ENCODE measurements at places on chromosomes 2 and 18. TPM values are rescaled to one million over a fixed set of nuclear protein-coding genes. Genes with fewer than 3 reads are reported as not detected.

The REG1B gene
- total RNA-seq: not detected

The REEP1 gene
- total RNA-seq: 0.32 TPM

The ACADL gene
- 2.5 TPM for total RNA-seq

The ST6GAL2 gene
- 2.8 TPM for total RNA-seq

The MLPH gene
- 242 TPM for total RNA-seq

The MAL gene
- total RNA-seq: 0.32 TPM

The LBX2 gene
- 4.6 TPM for total RNA-seq

The COPS8 gene
- 205 TPM for total RNA-seq

The EVX2 gene
- total RNA-seq: not detected

The DYNAP gene
- total RNA-seq: not detected

The ERBB4 gene
- 1.6 TPM for total RNA-seq

DNA sequence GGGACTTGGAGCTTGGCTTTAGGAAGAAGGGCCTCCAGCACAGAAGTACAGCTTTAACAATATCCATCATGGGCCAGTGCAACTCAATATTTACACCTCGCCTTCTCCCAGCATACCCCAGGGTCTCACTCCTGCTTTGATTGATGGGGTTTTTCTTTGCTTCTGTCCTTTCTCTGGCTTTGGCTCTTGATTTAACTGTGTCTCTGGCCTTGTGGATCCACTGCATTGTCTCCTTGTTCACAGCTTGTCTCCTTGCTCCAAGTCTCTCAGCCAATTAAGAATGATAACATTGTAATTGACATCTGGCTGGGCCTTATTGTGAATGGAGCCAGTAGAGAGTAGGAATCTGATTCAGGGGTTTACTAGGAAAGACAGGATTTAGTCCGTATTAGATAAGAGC, 1019.5 kb downstream of the TMEM182 start:
- DNase-seq: no peak

DNA sequence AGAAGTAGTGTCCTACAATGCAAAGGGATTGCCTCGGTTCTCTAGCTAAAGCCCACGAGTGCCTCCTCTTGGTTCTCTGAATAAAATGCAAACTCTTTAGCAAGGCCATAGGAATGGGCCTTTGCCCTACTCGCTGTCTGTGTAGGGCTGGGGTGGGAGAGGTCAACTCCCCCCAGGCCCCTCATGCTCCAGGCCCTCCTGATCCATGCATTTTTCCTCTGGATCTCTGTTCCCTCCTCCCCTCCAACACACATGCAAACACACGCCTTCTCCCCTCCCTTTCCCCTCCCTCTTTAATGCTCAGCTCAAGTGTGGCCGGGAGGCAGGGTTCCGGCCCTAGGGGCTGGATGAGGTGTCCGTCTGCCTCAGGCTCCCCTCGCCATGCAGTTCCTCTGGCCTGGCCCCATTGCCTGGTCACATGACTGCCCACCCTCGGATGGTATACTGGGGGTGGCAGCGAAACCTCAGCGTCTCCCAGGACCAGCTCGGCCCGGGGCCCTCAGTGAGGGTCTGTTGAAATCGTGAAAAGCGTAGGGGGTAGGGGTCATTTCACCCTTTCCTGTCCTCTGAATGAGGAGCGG, 14.9 kb upstream of the KLF11 start:
- no peak for DNase-seq

DNA sequence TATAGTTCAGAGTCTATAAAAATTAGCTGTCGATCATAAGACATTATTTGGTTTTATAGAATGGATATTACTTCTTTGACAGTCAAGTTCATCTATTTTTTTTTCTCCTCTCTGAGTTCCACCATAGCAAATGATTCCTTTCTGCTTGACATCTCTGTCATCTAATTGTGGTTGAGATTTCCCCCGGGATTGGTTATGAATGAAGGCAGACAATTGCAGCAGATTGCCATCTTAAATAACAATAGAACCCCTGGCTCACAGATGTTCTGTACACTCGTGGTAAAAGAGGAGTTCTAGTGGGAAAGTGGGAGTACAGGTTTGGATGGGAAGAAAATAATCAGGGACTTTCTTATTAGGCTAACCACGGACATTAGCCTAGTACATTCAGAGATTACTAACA, 292.1 kb upstream of the NRXN1 start:
- no peak for DNase-seq

- DNase-seq: no peak
These were observed 6.7 kb downstream of the DSEL start for GRCh38 chr18:67509741-67510391.

- no peak for DNase-seq
These were observed 66.5 kb downstream of the RIT2 start for GRCh38 chr18:43049021-43049420.

DNA sequence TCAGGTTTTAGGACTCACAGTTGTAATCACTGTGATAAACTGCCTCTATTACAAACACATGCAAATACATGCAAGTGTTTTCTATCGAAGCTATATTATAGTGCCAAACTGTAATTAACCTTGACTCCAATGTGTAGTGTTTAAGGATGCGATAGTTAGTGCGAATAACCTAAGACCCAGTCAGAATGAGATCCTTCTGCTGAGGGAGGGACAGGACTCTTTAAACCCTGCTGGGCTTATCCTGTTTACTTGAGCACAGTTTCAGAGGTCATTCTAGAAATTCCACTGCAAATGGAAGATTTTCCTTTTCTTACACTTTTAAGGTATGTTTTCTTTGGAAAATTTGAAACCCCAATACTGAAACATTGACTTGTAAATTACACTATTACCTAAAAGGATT, 68.2 kb downstream of the CALCRL start:
- DNase-seq: no peak

DNA sequence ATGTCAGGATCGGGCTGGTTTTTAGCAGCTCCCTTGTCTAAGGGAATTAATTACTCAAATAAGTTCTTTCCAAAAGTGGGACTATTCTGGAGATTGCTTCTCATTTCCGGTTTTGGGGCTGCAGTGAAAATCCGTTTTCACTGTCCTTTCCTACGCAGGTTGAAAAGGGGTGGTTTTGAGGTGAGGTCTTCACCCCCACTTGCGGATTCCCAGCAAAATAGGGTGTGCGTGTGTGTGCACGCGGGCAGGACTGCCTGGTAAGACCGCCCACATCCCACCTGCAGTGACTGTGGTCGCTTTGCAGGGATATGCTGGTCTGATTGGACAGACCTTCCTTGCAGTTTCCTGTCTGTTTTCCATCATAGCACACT, 472 bp upstream of the PLEKHM3 start:
- DNase-seq: no peak

GRCh38 chr18:30683836-30684235, 358.7 kb downstream of the DSC3 start:
- DNase-seq: no peak

DNA sequence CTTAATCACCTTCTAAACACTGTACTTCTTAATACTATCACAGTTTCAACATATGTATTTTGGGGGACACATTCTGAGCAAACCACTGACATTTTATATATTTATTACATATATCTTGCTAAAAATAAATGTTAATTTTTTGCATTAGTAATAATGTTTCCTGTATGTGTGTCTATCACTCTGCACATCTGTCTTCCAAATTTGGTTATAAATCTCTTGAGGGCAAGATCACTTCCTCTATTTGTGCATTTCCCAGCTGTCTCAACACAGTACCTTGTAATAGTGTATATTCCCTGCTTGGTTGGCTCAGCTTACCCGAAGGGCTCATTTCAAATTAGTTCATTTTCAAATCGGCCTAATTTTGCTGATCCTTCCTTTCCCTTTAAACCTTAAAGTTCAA, 617.1 kb upstream of the GYPC start:
- no peak for DNase-seq

DNA sequence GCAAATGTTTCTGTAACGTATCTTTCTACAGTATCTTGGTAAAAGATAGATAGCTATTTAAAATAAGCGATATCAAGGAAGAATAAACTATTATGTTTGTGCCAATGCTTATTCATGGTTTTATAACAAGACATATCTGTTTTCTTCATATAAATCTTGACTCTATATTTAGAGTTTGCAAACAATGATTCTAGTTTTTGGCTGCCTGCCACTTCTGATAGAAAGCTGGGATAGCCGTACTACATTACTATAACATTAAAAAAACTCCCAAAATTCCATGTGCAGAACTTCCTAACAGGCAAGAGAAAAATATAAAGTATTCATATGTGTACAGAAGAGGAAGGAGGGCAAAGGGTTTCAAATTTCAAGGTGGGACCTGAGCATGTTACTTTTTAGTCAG, 985.0 kb downstream of the BCL11A start:
- no peak for DNase-seq

DNA sequence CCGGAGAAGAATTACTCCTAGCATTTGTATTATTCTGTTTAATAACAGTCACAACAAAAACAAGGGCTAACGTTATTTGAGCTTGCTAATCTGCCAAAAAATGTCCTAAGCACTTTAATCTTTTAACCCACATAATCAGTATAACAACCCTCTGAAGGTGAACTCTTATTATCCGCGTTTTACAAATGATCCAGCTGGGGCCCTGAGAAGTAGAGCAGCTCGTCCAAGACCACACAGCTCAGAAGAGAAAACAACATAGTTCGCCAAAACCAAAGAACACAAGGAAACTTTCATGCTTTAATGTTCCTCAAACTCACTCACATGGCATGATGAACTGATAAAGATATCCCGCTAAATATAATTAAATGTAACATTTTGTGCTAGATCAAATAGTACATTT, 159.7 kb upstream of the ZNF236 start:
- DNase-seq: no peak

GRCh38 chr2:137910641-137911040, 53.6 kb upstream of the HNMT start:
- DNase-seq: no peak

DNA sequence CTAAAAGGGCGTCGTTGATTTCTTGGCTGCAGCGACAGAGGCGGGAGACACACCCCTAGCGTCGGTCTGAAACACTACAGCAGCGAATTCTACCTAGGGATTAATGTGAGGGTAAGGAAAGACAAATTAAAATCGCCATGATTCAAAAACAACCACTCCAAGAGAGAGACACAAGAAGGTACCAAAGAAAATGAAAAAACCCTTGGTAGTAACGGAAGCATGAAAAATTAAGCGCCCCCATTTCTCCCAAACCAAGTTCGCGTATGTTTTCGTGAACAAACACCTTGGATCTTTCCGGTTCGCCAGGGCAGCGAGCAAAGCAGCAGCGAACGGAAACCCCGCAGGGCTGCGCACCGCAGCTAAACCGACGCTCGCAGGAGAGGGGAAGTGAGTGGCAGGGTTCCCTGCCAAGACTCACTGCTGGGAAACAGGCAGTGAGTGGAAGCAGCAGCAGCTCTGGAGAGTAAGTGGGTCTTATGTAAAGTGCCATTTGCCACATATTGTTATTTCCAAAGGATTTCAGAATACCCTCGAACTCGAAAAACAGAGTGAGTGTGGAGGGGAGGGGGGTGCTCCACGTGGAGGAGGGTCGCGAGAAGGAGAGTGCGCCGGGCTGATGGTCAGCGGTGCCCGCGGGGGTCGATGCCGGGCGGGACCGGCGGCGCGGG, 1.0 kb downstream of the PPP3R1 start:
- peak; percentile 77 for DNase-seq

DNA sequence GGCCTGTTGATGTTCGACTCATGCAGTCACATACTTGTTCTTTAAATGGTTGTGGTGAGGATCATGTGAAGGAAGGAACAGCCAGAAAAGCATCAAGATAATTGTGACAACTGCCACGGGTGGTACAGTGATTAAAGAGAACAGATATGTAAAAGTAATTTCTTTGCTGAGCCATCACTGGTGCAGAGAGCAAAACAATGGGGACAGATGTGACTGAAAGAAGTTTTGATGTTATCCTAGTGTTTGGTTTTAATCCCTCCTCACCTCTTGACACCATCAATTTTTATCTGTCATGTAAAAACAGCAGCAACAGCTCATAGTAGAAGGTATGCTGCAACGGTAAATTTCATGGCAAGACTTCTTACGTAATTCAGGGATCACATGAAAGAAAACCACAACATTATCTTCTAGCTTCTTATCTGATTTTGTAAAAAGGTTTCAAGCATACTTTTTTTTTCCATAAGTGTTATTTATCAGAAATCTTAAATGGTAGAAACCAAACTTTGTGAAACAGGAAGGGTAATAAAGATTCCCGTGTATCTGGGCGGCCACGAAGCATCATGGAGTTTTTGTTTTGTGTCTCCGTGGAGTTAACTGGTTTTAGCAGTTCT, 65.2 kb downstream of the PLCL1 start:
- DNase-seq: no peak

DNA sequence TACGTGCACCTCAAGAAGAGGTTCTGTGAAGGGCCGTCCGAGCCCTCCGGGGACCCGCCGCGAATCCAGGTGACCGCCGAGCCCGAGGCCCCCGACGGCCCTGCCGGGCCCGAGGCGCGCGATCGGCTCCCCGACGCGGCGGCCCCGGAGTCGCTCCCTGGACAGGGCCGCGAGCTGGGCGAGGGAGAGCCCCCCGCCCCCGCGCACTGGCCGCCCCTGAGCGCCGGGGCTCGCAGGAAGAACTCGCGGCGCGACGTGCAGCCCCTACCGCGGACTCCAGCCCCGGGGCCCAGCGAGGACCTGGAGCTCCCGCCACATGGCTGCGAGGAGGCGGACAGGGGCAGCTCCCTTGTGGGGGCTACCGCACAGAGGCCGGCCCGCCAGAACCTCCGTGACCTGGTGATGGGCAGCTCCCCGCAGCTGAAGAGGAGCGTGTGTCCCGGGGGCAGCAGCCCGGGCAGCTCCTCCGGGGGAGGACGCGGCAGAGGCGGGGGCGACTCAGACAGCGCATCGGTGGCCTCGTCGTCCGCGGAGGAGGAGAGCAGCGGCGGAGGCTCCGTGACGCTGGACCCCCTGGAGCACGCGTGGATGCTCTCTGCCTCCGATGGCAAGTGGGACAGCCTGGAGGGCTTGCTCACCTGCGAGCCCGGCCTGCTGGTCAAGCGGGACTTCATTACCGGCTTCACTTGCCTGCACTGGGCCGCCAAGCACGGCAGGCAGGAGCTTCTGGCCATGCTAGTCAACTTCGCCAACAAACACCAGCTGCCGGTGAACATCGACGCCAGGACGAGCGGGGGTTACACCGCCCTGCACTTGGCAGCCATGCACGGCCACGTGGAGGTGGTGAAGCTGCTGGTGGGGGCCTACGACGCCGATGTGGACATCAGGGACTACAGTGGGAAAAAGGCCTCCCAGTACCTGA, 812 bp downstream of the SOWAHC start:
- peak; percentile 24 for DNase-seq

- DNase-seq: no peak
These were observed 33.0 kb downstream of the FTCDNL1 start for GRCh38 chr2:199818026-199818425.

GRCh38 chr2:164538240-164538866, 82.9 kb downstream of the GRB14 start:
- DNase-seq: no peak

- no peak for DNase-seq
These were observed 24.4 kb upstream of the FRZB start for GRCh38 chr2:182890773-182891378.

DNA sequence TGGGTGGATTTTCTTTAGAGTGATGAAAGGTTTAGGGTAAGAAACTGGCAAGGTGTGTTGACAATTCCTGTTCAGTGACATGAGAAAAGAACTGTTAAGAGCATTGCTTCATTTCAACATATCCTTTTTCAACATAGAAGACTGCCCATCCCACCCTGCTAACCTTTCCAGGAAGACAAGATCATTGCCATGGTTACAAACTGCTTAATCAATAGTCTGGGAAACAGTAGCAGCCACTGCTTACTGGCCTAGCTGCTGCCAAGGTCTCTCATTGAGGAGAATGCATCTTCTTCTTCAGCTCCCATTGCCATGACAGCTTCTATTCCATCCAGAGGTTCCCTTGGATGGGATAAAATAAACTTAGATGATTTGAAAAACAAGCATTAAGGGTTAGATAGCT, 212.1 kb downstream of the LRRTM1 start:
- no peak for DNase-seq

GRCh38 chr2:48541666-48542389, 11.9 kb downstream of the STON1 start:
- DNase-seq: no peak

GRCh38 chr2:108169982-108170625, 69.7 kb upstream of the SULT1C3 start:
- no peak for DNase-seq
